ENCODE measurements at places on chromosomes 2 and 18.

DNA sequence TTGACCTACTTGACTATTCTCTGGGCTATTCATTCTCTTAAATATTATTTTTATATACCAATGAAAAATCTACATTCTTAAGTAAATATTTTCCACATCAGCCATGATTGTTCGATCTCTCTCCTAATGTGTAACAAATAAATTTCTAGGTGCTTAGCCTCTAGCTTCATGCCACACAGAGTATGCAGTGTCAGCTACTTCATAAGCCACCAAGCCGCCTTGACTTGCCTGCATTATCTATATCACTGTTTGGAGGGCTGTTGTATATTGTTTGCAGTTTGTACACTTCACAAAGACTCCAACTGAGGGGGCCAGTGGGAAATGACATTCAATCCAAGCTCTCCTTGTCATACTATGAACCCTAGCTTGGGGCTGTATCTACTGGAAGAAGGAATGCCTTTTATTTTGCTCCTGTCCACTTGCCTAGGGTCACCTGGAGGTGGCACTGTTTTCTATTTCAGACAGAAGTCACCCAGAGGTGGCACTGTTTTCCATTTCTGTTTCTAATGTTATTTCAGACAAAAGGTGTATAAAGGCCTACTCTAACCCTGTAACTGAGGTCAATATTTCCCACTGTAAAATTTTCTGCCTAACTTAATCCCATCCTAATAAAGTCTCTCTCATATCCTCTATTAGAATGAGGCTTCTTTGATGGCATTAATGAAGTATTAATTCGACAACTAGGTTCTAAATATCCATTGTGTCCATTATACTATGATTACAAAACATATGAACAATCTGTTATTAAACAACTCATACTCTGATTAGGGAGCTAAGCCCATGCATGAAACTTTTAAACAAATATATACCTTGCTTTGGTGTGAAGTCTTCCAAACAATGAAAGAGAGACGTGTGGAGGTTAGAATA is 36.4 kb downstream of the COL5A2 start:
- no peak for DNase-seq

DNA sequence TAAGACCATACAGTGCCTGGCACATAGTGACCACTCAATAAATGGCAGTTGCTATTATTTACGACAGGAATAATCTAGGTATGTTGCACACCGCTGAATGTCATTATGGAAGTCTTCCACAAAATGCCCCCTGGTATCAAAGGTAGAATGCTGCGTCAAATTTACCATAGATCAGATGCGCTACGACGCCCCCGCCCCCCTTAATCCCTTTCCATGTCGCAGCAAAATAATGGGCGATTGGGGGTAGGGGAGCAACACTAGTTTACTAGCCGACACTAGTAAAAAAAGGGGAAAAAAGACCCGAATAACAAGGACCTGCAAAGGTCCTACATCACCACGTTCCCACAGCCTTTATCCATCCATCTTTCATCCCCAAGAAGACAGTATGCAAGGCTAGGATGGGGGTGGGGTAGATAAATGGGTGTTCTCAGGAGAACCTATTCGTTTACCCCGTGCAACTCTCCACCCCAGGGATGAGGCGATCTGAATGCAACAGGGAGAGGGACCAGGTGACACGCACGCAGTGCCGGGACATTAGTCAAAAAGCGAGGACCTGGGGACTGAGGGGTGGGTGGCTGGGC is 455 bp downstream of the PREPL start:
- no peak for DNase-seq

DNA sequence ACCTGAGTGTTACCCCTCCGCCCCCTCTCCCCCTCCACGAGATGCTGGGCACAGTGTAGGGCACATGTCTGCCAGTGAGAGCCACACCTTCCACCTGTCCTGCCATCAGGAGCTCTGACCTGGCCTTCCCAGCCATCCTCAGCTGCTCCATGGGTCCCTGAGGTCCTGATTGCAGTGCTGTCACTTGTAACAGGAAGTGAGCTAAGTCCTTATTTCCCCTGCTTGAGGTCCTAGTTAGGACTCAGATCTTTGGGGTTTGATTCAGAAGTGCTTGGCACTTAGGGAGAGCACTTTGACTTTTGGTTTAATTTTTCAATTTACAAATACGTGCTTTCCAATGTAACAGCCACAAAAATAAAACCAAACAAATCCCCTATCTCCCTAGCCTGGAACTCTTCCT is 125.5 kb downstream of the WDSUB1 start:
- DNase-seq: no peak

GRCh38 chr2:170086117-170086688 is 91.7 kb upstream of the MYO3B start:
- DNase-seq: no peak

DNA sequence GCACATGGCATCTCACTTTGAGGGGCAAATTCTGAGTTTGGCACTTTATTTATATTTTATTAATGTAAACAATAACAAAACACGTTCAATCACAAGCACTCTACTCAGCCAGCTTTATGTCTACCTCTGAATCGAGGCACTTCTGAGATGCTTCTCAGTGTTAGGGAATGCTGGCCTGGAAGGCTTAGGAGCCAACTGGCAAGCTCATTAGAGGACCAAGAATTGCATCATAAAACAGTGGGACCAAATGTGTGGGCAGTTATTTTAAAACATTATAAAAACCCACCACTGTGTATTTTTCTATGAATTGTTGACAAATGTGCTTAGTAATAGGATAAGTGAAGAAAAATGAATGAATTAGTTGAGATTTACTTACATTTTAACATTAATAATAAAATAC is 46.8 kb upstream of the SMIM21 start:
- DNase-seq: no peak

DNA sequence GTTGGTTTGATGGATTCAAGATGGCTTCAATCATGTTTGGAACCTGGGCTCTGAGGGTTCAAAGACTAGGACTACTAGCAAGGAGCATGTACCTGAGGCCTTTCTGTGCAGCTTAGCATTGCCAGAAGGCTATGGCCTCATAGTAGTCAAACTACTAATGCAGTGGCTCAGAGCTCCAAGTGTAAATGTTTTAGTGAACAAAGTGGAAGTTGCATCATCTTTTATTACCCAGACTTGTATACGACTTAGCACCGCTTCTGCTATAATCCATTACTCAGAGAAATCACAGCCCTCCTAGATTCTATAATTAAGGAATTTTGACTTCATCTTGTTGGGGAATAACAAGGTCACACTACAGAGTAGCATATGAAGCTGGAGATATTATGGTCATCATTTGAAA is 210.5 kb downstream of the ERBB4 start:
- DNase-seq: no peak

GRCh38 chr2:239636808-239637207 is 236.0 kb upstream of the HDAC4 start:
- DNase-seq: no peak

DNA sequence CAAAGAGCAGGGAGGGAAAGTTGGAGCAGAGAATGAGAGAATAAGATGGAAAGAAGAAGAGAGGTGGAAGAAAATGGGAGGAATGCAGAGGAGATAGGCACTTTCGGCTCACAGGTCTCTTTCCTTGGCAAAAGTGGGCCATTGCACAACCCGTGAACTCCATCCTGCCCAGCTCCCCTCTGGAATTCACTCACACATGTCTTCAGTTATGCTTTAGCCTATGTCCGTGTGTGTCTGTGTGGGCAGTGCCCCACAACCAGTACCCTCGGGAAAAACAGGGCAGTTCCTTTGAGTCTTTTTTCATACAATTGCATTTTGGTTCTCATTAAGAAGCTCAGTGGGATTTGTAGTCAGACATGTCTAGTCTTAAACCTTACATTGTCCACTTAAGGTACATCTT is 34.5 kb downstream of the DTNA start:
- no peak for DNase-seq

DNA sequence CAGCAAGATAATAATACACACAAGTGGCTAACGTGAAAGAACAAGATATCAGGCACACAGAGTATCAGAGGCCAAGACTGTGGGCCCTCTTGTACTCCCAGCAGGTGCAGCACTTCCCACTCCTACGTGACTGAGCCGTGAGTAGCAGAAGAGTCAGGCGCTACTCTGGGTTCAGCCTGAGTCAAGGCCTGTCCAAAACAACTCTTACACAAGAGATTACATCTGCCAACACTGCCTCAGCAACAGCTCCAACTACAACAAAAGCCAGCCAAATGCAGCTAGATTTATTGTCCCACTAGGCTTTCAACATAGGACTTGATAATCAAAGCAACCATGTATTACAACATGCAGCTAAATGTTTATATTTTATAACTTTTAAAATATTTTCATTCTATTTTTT is 56.2 kb downstream of the ITSN2 start:
- DNase-seq: no peak

- no peak for DNase-seq
These were observed 32.4 kb downstream of the WDR43 start for GRCh38 chr2:28926847-28927246.

DNA sequence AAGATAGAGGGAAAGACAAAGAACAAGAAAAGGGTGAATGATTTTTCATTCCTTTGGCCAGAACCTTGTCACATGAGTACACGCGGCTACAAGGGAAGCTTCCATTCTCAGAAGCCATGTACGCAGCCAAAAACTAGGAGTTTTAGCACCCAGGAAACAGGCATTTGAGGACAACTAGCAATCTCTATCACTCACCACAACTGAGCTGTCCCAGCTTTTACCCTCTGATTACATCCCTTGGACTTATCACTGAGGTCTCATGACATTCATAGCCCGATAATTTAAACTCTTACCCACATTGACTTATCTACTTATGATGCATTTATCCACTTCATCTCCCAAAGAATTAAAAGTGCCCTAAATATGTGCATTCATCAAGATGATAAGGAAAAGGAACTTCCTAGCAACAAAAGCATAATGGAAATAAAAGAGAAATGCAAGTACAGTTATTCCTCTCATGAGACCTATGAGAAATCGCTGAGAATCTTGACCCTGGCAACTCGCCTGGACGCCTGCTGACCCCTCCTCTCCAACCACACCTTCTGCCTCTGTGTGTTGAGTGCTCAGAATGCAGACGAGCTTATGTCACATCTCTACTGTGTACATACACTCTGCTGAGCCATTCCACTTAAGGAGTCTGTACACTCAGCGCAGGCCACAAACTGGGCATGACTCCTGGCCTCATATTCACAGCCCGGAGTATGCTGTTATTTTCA is 28.7 kb upstream of the MFSD6 start:
- no peak for DNase-seq

DNA sequence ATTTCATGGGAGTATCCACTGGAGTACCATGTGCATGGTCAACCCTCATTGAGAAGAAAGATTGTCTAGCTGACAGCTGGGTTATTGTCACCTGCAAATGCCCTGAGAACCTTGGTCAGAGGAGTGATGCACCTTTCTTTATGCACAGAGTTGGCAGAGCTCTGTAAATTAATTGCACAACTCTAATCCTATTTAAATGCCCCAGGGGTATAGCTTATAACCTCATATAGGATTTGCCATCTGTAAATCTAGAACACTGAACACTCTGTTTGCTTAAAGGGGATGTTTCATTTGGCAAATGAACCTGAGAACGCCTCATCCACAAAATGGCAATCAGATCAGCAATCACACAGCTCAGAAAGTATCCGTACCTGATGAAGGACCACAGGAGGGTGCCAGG is 71.8 kb upstream of the SP5 start:
- DNase-seq: no peak

- DNase-seq: no peak
These were observed 62.3 kb upstream of the NCK2 start for GRCh38 chr2:105682401-105682800.

- DNase-seq: no peak
These were observed 728 bp downstream of the AUP1 start for GRCh38 chr2:74528600-74529356.

GRCh38 chr2:95307036-95307435 is 9.9 kb downstream of the KCNIP3 start:
- no peak for DNase-seq

DNA sequence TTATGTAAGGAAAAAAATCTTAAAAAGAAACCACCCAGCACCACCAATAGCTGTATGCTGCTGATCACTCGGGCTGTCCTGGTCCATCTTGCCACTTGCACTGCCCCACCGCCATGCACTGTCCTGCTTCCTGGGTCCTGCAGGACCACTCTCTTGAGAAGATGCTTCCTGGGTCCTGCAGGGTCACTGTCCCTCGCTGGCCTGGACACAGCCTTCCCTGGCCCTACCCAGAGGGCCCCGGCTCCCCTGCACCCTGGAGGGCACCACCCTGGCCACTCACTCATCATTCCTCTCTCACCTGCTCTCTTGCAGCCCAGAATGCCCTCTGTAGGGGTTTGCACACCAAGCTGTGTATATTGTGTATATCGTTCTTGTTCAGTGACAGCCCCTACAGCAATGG is 2.4 kb upstream of the OTOS start:
- DNase-seq: no peak

GRCh38 chr2:191645434-191646162 is 32.3 kb upstream of the NABP1 start:
- no peak for DNase-seq

GRCh38 chr2:241215421-241215820 is 26.9 kb downstream of the ANO7 start:
- no peak for DNase-seq

DNA sequence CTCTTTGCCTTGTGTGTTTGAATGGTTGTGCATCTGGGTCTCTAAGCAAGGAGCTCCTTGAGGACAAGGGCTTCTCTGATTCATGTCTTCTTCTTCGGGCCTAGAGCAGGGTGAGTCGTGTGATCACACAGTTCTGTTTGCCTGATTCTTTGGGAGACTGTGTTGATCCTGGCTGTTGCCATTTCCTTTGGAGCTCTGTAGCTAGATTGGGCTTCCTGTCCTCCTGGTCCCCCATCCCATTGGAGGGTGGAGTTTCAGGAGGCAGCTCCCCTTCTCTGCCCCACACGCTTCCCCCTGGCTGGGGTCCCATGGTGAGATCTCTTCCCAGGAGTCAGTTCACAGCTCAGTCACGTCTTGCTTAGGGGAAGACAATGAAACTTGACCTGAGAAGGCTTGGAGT is 92.8 kb downstream of the TRIB2 start:
- no peak for DNase-seq

- DNase-seq: no peak
These were observed 299.0 kb downstream of the FBXO15 start for GRCh38 chr18:73848656-73849055.

GRCh38 chr18:62729487-62730386 is 14.4 kb downstream of the PHLPP1 start:
- no peak for DNase-seq

Data from SK-N-MC (cell line).